ENCODE measurements at places on chromosomes 5 and 9.

- no peak for DNase-seq
These were observed 73.5 kb downstream of the TRIM32 start for GRCh38 chr9:116760636-116761035.

DNA sequence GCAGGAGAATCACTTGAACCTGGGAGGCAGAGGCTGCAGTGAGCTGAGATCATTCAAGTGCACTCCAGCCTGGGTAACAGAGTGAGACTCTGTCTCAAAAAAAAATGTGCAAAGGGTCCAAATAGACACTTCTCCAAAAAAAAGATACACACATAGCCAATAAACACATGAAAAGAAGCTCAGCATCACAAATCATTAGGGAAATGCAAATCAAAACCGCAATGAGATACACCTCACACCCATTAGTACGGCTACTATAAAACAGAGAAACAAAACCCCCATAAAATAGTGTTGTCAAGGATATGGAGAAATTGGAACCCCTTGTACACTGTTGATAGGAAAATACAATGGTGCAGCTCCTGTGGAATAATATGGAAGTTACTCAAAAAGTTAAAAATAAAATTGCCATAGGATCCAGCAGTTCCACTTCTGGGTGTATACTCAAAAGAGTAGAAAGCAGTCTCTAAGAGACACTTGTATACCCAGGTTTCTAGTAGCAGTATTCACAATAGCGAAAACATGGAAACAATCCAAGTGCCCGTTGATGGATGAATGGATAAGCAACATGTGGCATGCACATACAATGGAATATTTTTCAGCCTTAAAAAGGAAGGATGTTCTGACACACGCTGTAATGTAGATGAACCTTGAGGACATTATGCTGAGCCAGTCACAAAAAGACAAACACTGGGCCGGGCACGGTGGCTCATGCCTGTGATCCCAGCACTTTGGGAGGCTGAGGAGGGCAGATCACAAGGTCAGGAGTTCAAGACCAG lies 57.2 kb upstream of the PPARGC1B start:
- DNase-seq = no peak

DNA sequence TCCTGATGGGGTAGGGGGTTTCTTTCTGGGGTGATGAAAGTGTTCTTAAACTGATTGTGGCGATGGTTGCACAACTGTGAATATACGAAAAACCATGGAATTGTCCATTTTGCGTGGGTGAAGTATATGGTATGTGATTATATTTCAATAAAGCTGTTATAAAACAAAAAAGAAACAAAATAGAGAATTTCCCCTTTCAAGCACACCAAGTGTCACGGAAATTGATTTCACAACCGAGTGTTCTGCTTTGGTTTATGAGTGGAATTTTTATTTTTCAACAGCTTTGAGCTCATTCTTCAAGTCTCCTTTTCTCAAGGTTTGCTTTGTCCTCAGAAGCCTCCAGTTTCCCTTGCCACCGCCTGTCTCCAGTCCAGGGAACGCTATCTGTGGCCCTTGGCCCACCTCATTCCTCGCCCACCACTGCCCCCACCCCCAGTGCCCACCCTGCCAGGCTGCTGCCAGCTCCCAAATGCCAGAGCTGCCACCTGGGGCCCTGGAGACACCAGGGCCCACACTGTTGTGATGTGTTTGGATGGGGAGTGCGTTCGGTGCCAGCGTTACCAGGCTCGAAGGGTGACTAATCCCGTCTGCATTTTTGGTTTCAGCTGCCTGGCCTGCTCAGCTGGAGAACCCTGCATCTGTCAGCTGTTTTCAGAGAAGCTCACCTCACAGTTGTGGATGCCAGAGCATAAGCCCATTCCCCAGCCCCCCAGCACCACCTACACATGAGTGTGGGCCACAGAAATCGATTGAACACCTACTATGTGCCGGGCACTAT lies 30.4 kb downstream of the DUSP1 start:
- DNase-seq = no peak

DNA sequence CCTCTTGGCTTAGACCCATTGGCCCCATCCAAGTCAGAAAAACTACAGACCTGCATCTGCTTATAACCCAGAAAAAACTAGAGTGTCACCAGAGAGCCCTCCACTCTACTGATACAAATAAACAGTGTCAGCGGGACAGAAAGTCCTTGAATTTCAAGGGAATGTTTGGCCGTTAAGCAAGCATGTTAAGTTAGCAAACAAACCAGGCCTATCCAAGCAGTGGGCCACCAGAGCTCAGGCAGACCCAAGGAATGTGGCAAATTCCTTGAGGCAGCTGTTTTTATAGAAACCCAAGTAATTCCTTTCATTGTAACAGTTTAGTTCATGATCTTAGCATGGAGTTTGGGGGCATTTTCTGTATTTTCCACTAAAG lies 70.9 kb downstream of the PRLR start:
- no peak for DNase-seq

DNA sequence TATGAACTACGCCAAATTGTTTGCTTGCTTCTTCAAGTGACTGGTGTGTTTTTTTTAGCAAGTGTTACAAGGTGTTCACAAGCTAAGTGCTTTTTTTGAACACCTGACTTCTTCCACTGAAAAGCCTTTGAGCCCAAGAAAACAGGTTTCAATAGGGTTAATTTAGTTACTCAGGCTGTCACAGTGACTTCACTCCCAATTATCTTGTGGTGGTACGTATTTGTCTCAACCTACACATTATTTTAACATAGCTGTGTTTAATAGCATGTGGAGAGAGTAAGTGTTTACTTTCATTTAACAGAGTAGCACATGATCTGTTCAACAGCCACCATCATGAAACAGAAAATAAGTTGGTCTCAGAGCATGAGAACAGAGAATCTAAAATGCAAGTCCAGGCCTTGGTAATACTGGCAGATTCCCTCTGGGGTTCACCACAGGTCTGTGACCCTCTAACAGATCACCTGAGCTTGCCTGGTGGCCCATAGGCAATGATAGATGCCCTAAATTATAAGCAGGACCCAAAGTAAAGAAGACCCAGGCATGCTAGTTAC lies 267.7 kb upstream of the SMARCA2 start:
- no peak for DNase-seq

- no peak for DNase-seq
These were observed 83.1 kb downstream of the OLFM1 start for GRCh38 chr9:135170535-135170934.

GRCh38 chr5:9387879-9388278 lies 158.0 kb downstream of the SEMA5A start:
- DNase-seq = no peak

DNA sequence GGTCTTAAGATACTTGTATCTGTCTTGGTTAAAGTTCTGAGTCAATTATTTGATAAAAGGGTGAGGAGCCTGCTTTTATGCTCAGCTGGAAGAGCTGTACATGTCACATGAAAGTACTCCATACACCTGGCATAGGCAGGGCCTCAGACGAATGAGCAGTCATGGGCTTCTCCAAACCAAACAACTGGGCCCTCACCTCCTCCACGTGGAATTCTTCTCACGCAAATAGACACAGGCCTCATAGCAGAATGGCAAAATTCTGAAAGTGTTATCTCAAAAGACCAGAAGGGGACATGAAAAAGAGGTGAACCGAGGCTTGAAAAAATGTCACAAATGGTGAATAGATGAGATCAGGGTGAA lies 48.6 kb downstream of the FAM240B start:
- no peak for DNase-seq
